Iris pigment epithelial cell (primary cell): ENCODE measurements at places on chromosomes 4 and X.
A peak's percentile ranks its signal among the peaks of the same experiment; 100 is the strongest.

GRCh38 chrX:45083314-45083713 is 117.4 kb downstream of the DIPK2B start:
- peak; percentile 17 for DNase-seq

DNA sequence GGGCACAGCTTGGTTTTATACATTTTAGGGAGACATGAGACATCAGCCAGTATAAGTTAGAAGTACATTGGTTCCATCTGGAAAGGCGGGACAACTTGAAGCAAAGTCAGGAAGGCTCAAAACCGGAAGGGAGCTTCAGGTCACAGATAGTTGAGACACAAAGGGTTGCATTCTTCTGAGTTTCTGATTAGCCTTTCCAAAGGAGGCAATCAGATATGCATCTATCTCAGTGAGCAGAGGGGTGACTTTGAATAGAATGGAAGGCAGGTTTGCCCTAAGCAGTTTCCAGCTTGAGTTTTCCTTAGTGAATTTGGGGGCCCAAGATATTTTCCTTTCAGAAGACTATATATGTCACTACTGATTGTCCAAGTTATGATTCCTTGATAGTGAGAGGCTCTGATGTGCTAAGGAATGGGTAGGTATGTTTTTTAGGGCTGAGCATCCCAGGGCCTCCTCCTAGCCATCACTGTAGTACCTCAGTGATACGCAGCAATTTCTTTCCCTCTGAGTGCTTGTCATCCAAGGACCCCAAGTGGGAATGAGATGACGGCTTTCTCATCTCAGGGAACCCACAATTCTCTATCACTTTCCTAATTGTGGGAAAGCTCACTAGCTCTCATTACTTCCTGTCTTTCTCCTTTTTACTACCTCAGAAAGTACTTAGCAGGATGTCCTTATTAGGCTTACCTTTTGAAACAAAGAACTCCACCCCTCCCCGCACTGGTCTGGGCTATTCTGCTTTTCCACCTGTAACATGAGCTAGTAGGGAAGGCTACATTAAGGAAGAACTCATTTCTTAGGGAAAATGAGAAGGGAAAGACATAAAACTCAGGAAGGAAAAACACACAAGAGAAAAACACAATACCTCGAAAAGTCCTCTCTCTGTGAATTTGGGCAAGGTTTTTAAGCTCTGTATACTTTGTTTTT is 632.7 kb downstream of the RAPGEF2 start:
- no peak for DNase-seq

GRCh38 chr4:71241501-71242288 is 97.1 kb upstream of the SLC4A4 start:
- no peak for DNase-seq

GRCh38 chr4:108433832-108434231 is 186.5 kb upstream of the RPL34 start:
- peak; percentile 77 for DNase-seq

DNA sequence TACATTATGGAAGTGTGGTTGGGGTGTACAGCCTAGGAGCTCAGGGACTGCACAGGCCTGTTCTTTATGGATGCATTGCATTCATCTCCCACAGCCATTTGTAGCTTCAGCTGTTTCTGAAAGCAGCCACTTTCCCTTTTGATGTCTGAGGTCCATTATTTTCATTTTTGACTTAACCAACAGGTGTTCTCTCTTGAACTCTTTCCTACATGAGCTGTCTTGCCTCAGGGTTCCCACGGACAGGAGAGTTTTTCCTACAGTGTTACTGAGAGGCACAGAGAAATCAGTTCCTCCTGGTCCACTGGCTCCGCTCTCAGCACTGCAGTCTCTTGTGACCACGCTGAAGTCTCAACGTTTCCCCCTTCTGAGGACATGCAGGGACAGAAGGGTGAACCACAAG is 87.2 kb downstream of the RASL11B start:
- no peak for DNase-seq

- peak; percentile 15 for DNase-seq
Observed at GRCh38 chr4:140637836-140638235, 69.1 kb upstream of the UCP1 start.

DNA sequence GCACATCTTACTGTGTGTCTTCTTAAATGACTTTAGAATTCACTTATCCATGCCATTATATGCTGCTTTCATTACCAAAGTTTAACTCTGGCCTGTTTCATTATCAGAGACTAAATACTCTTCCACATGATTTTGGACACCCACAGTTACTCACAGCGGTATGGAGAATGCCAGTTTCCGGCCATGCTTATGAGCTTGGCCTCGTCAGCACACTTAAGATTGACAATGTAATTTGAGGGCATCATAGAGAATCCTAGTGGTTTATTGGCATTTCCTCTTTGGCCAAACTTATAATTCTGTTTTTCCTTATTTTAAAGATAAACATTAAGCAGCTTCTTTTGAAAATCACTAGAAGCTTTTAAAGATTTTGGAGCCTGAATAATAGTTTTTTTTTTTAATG is 104.5 kb downstream of the IRF2 start:
- DNase-seq = peak; percentile 71

- DNase-seq = no peak
Observed at GRCh38 chr4:88439161-88439760, 17.7 kb upstream of the HERC5 start.

DNA sequence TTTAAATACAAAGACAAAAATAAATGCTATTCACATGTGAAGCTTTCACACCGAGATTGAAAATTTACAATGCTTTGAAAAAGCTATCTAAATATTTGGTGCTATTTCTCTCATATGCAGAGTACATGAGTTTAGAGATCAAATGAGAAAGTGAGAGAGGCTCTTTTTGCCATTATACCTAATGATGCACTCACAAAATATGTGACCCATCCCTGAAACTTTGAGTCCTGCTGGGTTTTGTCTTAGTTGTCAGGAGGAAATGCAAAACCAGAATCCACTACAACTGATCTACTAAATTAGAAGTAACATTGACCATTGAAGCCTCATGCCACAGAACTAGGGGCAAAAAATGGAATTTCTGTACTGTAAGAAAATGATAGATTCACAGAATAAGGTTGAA is 251.7 kb downstream of the MAPK10 start:
- DNase-seq = peak; percentile 32

- no peak for DNase-seq
Observed at GRCh38 chr4:23161787-23162186, 469.1 kb downstream of the GBA3 start.

- no peak for DNase-seq
Observed at GRCh38 chr4:40888933-40889332, 139.2 kb downstream of the NSUN7 start.

DNA sequence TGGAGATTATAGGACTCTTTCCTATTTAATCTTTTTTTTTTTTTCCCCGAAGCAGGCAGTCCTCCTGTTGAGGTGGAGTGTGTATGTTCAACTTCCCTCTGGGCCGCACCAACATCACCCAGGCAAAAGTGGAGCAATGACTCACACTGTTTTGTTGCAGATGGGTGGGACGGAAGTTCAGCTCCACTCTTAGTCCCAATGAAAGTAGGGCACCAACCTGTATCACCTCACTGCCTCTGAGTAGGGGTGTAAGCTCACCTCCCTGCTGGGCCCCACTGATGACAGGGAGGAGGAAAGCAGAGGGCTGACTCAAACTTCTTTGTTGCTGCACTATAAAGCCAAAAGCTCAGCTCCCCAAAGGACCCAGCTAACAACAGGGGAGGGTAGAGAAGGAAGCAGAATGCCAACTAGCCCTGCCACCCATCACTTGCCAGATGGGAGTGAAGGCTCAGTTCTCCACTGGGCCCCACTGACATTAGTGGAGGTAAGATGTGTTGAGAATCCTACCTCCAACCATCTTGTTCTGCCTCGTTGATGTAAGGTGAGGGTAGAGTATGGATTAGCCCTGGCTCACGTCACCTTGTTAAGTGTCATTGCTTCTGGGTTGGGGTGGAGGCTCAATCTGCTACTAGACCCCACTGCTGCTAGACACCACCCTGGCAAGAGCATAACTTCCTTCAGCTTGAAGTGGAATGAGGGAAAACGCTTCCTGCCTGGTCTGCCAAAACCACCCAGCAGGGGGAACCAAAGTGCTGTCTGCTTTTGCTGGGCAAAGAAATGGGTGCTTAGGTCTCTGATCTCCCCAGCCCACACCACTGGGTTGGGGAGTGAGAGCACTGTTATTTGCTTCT is 14.1 kb downstream of the RPS6KA3 start:
- DNase-seq = peak; percentile 59

- no peak for DNase-seq
Observed at GRCh38 chr4:124745985-124746801, 33.7 kb upstream of the ANKRD50 start.

- DNase-seq = peak; percentile 49
Observed at GRCh38 chrX:24146283-24146949, 3.1 kb upstream of the ZFX start.

- no peak for DNase-seq
Observed at GRCh38 chr4:47050761-47051725, 19.7 kb downstream of the GABRB1 start.

- no peak for DNase-seq
Observed at GRCh38 chrX:111521169-111521568, 9.7 kb downstream of the SERTM2 start.

DNA sequence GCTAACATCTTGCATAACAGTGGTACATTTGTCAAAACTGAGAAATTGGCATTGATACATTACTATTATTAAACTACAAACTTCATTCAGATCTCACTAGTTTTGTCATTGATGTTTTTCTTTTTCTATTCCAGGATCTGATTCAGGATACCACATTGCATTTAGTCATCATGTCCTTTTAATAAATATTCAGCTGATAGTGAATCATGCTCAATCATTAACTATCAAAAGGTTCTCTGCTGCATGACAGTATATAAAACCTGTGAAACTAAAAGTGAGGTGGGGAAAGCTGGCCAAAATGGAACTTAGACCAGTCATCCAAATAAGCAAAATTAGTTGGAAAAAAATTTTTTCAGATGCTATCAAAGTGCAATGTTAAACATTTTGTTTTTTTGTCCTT is 28.1 kb upstream of the HS6ST2 start:
- no peak for DNase-seq

- no peak for DNase-seq
Observed at GRCh38 chr4:80507077-80507476, 171.5 kb downstream of the CFAP299 start.

GRCh38 chrX:16258882-16259281 is 91.6 kb downstream of the MAGEB17 start:
- DNase-seq = peak; percentile 37

DNA sequence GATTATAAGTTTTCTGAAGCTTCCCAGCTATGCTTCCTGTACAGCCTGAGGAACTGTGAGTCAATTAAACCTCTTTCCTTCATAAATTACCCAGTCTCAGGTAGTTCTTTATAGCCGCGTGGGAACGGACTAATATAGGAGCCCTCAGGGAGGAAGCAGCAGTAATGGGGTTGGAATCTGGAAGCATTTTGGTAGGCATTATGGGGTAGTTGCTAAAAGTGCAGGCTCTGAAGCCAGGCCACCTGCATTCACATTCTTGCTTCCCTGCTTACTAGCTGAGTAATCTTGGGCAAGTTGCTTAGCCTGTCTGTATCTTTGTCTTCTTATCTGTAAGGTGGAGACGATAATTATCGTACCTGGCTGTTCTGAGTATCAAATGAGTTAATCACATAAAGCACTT is 137.9 kb upstream of the NHS start:
- DNase-seq = no peak

DNA sequence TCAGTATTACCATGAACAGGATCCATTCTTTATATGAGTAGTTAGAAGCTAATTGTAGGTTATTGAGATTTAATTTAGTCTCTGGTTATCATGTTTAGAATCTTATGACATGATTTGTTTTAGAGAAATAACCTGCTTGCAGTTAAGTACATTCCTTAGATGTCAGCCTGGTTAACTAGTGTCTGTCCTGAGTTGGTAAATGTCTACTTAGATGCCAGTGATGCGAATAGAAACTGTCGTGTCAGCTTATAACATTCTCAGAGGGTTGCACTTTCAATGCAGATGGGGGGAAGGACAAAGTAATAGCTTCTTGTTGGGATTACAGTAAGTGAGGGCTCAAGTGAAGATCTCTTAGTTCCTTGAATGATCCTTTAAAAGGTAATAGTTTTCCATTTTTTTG is 227.8 kb upstream of the SPRY1 start:
- peak; percentile 41 for DNase-seq

- DNase-seq = no peak
Observed at GRCh38 chr4:184932343-184932742, 85.9 kb upstream of the HELT start.

- peak; percentile 44 for DNase-seq
Observed at GRCh38 chr4:113449410-113449974, 312.0 kb downstream of the CAMK2D start.

- no peak for DNase-seq
Observed at GRCh38 chr4:76420188-76420761, 666 bp downstream of the CCDC158 start.

DNA sequence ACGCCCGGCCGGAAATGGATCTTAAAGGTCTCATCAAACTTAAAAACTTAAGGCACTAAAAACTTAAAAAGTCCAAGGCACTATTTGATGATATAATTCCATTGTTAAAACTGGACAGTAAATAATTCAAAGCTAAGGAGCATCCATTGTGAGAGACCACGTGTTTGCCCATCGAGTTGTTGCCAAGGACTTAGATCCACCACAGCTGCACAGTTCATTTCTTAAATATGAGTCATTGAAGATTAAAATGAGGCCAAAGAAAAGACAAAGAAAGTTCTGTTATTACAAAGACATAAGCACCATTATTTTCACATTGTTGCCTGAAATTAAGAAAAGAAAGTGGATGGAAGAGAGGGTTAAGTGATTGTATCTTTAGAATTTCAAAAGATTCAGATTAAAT is 411.5 kb upstream of the FTHL17 start:
- peak; percentile 81 for DNase-seq

- DNase-seq = no peak
Observed at GRCh38 chr4:110046588-110047049, 133.9 kb downstream of the EGF start.

- DNase-seq = no peak
Observed at GRCh38 chr4:114271031-114271430, 291.6 kb upstream of the ARSJ start.

DNA sequence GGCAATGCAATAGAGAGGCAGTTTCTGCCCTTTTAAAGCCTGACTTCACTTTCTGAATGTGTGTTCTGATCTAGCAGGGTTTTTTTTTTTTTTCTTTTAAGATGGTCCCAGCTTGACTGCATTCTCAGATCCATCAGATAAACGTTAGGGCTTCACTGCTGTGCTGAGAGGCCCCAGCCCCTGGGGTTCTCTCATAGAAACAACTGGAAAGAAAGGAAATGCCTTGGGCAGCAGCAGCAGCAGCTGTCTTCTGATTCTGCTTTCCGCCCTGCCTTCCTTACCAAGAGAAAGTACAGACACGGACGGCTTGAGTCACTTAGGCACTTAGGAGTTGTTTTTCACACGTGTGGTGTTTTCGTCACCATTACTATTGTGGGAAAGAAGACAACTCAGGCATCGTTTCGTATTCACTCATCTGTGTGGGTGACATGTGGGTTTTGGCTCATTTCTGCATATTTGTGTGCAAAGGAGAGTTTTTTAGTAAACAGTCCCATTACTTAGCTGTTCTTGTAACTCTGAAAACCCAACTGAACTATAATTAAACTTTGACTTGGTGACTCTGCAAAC is 172.0 kb downstream of the PTTG2 start:
- peak; percentile 100 for DNase-seq

DNA sequence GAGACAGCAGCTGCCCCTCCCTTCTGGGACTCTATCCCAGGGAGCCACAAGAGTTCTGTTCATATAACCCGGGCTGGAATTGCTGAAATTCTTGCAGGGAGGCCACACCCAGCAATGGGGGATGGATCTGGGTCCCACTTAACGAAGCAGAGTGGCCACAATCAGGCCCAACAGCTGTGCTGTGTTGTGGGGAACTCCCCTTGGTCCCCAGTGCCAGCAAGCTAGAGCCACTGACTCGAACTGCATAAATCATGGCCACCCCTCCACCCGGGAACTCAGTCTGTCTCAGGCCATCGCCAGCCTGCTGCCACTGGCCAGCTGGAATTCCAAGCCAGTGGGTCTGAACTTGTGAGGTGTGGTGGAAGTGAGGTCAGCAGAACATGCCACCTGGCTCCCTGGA is 111.1 kb downstream of the KLF8 start:
- no peak for DNase-seq
